Diencephalon (tissue), 1 donor: ENCODE measurements at places on chromosomes 11 and 22. TPM values are rescaled to one million over a fixed set of nuclear protein-coding genes. Genes with fewer than 3 reads are reported as not detected.

The APOL5 gene
- total RNA-seq = not detected

The CTSW gene
- total RNA-seq = not detected

The CCDC188 gene
- 1.2 TPM for total RNA-seq

The MUC5B gene
- total RNA-seq = not detected

The WNT7B gene
- total RNA-seq = 6.5 TPM

The HORMAD2 gene
- 1.8 TPM for total RNA-seq

The OSM gene
- 0.23 TPM for total RNA-seq

The SC5D gene
- total RNA-seq = 163 TPM

The OR9I1 gene
- not detected for total RNA-seq

The TMEM45B gene
- total RNA-seq = 0.69 TPM

The COPB1 gene
- 137 TPM for total RNA-seq

The ASCC2 gene
- 17.8 TPM for total RNA-seq

The CNIH2 gene
- total RNA-seq = 94.8 TPM

The SEPTIN5 gene
- total RNA-seq = 178 TPM

The BDNF gene
- 12.0 TPM for total RNA-seq

The TRPM5 gene
- under 0.01 TPM for total RNA-seq

The ACTN3 gene
- total RNA-seq = 0.23 TPM

The CCDC87 gene
- 1.2 TPM for total RNA-seq

The OR8G5 gene
- total RNA-seq = not detected

The KCNK4 gene
- 7.2 TPM for total RNA-seq

The C11orf97 gene
- total RNA-seq = 2.5 TPM

The CALCA gene
- total RNA-seq = not detected

The NXPE1 gene
- not detected for total RNA-seq

The VWCE gene
- 1.4 TPM for total RNA-seq

The MMP8 gene
- total RNA-seq = 0.23 TPM

The SPTY2D1 gene
- total RNA-seq = 11.8 TPM

The GP1BB gene
- 16.8 TPM for total RNA-seq

The MMP10 gene
- total RNA-seq = 0.23 TPM

The OR5P2 gene
- 0.23 TPM for total RNA-seq

The TIMP3 gene
- total RNA-seq = 53.5 TPM

The PATE4 gene
- total RNA-seq = not detected
